ENCODE measurements at places on chromosomes 1 and 21.

DNA sequence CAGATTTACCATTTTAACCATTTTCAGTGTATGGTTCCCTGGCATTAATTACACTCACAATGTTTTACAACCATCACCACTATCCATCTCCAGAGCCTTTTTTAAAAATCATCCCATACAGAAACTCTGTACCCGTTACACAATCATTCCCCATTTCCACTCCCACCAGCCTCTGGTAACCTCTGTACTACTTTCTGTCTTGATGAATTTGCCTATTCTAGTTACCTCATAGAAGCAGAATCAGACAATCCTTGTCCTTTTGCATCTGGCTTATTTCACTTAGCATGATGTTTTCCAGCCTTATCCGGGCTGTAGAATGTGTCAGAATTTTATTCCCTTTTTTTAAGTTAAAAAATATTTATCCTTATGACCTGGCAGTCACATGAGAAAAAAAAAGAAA lies 33.0 kb downstream of the PGM1 start:
- no peak for DNase-seq

DNA sequence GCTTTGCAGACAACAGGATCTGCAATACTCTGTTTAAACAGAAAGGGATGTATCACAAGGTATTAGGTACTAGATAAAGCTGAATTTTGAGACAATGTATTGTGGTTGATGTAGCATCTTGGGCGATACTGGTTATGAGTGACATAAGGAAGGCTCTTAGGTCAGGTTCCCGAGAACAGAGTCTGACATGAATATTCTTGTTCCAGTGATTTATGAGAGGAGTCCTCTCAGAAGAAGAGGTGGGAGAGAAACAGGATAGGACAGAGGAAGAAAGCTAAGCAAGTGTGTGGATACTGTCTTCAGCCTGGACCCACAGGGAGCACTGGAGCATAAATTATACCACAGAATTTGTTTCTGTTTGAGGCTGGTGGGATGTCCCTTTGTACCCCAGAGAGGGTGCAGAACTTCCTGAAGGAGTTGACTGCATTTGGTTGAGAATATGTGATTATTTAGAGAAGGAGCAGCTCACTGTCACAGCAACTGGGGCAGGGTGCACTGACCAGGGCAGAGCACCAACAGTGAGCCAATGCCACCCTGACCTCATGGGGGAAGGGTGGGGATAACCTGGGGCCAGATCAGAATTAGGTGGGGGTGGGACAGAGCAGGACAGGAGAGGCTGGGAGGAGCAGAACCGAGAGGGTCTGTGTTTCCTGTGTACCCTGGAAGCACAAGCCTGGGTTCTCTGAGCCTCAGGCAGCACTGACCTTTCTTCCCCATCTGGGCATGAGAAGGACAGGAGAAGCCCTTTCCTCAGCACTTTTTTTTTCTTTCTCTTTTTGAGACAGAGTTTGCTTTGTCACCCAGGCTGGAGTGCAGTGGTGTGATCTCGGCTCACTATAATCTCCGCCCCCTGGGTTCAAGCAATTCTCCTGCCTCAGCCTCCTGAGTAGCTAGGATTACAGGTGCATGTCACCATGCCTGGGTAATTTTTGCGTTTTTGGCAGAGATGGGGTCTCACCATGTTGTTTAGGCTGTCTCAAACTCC lies 36.3 kb upstream of the SLC6A9 start:
- DNase-seq, result no peak

GRCh38 chr1:38788341-38789336 lies 70.9 kb downstream of the RRAGC start:
- no peak for DNase-seq

DNA sequence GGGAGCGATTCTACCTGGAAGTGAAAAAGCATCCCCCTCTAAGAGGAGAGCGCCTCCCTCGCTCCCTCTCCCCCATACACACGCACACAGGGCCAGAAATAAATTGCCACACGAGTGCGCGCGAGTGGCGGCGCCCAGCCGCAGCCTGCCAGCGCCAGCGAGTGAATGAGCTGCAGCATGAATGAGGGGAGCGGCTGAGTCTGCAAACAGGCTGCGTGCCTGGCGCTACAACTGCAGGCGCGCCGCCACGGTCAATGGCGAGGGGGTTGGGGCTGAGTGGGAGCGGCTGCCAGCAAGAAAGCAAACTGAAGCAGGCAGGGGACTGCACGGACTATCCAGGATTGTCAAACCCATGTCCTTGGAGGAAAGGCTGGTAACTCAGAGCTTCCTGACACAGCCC lies 2.2 kb downstream of the CAMK1G start:
- peak; percentile 33 for DNase-seq

DNA sequence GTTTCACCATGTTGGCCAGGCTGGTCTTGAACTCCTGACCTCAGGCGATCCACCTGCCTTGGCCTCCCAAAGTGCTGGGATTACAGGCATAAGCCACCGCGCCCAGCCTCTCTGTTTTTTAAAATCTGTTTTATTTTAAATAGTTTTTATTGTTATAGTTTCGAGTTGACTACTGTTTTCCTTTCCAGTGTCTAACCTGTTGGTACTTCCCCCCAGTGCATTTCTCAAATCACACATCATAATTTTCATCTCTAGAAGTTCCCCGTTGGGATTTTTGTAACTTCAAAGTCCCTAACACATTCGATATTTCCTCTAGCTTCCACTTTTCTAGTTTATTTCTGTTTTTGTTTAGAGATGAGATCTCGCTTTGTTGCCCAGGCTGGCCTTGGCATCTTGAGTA lies 7.5 kb downstream of the HES4 start:
- no peak for DNase-seq

GRCh38 chr1:57983441-57983840 lies 559.6 kb upstream of the DAB1 start:
- DNase-seq, result no peak

- no peak for DNase-seq
Measured at GRCh38 chr1:180489313-180489712, 13.1 kb downstream of the ACBD6 start.

GRCh38 chr1:101264697-101265096 lies 27.9 kb downstream of the S1PR1 start:
- DNase-seq, result no peak

DNA sequence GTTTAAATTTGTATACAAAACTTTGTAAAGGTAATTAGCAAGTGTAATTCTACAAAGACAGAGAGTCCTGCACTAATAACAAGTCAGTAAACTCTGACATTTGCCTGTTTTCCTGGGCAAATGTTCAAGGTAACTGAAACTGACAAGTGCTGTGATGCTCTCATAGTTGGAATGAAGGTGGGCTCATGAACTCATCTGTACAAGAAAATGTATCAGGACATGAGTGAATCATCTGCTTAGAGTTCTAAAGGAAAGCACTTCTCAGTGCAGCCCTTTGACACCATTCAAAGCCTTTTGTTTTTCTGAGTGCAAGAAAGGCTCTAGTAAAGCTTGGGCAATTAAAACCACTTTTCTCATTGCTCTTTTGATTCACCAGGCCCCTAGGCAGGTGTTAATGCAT lies 91.5 kb downstream of the UROD start:
- DNase-seq, result no peak

DNA sequence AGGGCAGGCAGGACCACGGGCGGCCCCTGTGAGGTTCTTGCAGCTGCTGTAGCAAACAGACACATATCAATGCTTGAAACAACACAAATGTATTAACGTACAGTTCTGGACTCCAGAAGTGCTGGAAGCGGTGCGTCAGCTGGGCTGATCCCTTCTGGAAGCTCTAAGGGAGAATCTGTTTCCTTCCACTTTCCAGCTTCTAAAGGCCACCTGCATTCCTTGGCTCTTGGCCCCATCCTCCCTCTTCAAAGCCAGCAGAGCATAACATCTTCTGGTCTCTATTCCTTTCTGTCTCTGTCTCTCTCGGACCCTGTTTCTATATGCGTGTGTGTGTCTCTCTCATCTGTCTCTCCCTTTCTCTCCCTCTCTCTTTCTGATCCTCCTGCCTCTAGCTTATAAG lies 102.3 kb downstream of the SPSB1 start:
- DNase-seq, result no peak

DNA sequence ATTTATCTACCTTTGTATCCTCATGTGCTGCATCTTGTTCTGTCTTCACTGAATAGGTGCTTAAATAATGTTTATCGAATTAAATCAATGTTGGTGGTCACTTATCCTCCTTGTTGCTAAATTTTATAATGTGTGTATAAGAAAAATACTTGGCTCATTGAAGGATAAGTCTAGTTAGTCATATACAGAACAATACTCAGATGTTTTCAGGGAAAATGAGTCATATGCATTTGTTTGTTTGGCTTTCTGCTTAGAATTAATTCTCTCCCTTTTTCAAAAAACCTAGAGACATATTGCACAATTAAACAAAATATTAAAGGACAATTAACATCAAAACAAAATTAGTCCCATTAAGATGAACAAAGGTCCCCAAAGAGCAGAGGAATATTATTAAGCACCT lies 89.0 kb downstream of the UBE2U start:
- DNase-seq, result no peak

DNA sequence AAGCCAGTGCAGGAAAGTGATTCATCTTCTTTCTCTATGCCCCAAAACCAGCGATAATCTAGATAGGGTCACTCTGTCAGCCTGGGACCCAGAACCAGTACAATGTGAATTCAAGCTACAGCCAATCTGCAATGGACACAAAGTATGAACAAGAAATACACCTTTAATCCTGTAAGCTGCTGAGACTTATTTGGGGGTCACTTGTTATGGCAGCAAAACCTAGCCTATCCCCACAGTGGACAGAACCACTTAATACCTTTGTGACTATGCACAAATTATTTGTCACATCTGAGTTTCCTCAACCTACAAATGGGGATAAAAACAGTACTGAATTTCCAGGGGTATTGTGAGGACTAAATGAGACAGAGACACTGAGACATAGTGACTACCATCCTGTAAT lies 50.0 kb downstream of the TMCO4 start:
- DNase-seq, result no peak

DNA sequence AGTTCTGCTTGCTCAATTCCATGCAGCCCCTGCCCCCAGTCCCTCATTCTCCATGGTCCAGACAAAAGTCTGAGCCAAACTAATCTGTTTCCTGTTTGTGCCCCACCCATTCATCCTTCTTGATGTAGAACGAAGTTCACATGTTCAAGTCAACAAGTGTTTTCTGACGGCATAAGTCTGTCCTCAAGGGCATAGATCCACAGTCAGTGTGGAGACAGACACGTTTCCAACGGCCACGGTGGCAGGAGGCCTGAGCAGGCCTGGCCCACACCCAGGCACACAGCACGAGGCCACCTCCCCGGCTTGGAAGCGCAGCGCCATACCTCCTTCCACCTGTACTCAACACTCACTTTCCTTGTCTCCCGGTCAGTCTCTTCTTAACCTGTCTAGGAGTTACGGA lies 16.1 kb downstream of the ADORA1 start:
- DNase-seq, result no peak

- no peak for DNase-seq
Measured at GRCh38 chr21:25757531-25757930, 22.8 kb downstream of the GABPA start.

DNA sequence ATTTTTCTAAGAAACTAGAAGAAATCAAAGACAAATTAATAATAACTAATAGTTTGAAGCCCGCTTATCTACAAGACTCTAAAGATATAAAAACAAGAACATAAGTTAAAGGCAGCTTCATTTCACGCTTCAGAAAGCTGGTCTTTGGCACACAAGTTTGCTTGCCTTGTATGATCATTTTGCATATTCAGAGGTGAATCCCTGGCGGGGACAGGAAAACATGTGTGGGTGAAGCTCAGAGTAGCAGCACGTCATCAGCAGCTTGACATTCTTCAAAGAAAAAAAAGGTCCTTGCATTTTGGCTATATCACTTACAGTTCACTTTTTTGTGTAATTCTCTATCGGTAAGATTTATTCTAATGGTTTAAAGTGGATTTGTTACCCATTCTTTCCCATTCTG lies 1911.8 kb downstream of the MRPL39 start:
- DNase-seq, result no peak

GRCh38 chr1:220990427-220991339 lies 111.4 kb downstream of the HLX start:
- DNase-seq, result no peak

DNA sequence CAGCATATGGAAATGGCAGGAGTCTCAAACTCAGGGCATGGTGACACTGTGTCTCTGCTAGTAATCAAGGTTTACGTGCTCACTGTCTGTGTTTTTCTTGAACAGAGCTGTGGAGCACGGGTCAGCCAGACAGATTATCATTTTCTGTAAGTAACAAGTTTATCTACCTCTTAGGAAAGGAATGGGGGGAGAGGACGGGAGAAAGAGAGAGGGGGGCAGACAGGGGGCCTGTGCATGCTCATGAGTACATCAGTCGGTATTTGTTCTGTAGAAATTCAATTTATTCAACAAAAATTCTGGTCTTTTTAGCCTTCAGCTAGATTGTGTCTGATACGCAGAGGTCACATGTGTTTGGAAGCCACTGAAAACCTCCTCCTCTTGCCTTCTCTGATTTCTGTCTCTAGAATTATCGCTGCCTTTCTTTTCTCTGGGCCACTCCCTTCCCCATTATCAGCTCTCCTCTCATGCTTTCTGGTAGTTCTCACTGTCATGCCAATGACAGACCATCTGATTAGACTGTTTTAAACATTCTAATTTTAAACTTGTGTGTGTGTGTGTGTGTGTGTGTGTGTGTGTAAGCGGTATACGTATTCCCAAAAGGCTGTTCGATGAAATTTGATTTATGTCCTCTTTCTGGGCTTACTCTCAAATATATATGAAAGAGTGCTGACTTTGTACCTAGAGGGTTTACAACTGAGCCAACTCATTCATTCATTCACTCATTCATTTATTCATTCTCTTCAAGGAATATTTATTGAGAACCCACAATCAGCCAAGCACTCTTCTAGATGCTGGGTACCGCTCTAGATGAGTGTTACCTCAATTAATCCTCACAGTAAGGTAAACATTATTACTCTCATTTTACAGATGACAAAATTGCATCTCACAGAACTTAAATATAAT lies 636.9 kb downstream of the KIF26B start:
- DNase-seq, result no peak

GRCh38 chr1:42940851-42941639 lies 17.6 kb downstream of the SLC2A1 start:
- DNase-seq, result no peak

DNA sequence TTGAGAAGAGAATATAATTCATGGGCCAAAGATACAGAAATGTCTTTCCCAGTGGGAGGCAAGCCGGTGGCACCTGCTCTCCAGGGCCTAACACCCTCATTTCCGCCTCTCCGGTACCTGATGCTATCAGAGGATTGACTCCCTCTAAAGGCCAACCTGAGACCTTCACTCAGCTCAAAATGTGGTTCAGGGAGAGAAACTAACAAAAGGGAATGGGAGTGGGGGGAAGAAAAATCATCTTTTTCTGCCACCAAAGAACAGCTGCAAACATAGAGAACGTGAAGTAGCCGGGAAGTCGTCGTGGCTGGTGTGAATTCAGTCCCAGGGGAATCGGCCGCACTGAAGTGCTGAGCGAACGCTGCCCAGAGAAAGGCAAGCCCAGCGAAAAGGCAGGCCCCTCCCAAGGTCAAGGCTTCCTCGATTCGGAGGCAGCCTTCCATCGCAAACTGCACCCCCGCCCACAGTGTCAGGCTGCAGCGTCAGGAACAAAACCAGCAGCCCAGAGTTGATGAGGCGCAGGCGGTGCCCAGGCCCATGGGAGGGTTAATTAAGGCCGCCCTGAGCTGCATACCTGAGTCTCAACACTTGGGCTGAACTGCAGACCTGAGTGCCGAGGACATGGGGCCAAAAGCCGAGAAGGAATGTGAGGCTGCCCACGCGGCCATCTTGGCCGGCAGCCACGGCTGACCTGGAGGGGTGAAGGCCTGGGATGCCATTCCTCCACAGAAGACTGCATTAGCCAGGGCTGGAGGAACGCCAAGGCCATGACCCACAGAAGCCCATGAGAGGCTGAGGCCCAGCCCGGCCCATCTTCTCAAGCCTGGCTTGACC lies 160.2 kb downstream of the PSMG1 start:
- no peak for DNase-seq

GRCh38 chr1:197638316-197638715 lies 137.0 kb downstream of the DENND1B start:
- DNase-seq, result no peak

Data from neural crest cell (in vitro differentiated cells).